ENCODE measurements at places on chromosomes 7 and 10.

GRCh38 chr10:102965311-102965851 is 47.3 kb downstream of the CNNM2 start:
- no peak for DNase-seq

DNA sequence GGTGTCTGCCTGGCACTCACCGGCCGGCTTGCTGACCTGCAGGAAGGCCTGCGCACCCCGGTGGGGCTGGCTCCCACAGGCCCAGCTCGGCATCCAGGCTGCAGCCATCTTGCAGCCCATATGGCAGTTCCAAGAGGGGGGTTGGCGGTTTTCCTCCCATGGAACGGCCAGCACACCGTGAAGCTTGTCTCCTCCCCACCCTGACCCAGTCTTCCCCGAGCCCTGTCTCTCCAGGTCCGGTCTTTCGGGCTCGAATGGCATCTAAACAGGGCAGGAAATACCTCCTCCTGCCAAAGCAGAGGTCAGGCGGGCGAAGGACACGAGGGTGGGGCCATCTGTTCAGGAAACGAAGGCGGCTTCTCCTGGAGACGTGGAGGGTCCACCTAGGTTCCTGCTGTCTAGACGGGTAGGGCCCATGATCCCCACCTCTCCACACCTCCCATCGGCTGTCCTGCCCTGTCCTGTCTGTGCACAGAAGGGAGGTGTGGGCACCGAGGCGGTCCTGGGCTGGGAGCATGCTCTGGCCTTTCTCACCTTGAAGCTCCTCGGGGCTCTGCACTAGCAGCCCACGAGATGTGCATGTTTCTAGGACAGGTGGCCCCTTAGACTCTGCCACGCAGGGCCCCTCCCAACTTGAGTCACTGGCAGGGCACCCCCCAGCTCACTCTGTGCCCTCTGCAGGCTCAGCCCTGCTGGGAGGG is 113.7 kb upstream of the DIP2C start:
- DNase-seq: no peak

DNA sequence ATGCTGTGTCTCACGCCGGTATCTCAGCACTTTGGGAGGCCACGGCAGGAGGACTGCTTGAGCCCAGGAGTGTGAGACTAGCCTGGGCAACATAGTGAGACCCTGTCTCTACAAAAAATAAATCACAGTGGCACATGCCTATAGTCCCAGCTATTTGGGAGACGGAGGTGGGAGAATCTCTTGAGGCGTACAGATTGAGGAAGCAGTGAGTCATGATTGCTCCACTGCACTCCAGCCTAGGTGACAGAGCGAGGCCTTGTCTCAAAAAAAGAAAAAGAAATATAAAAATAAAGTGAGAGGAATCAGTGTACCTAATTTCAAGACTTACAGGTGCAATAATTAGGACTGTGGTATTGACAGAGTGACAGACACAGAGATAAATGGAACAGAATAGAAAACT is 23.9 kb downstream of the SLC25A40 start:
- no peak for DNase-seq

GRCh38 chr10:6979371-6979770 is 399.3 kb upstream of the PRKCQ start:
- DNase-seq: no peak

GRCh38 chr7:38177621-38178003 is 433 bp upstream of the STARD3NL start:
- no peak for DNase-seq

GRCh38 chr7:116663744-116664143 is 8.3 kb upstream of the MET start:
- DNase-seq: no peak

GRCh38 chr10:68403701-68404100 is 3.4 kb downstream of the RUFY2 start:
- DNase-seq: no peak

DNA sequence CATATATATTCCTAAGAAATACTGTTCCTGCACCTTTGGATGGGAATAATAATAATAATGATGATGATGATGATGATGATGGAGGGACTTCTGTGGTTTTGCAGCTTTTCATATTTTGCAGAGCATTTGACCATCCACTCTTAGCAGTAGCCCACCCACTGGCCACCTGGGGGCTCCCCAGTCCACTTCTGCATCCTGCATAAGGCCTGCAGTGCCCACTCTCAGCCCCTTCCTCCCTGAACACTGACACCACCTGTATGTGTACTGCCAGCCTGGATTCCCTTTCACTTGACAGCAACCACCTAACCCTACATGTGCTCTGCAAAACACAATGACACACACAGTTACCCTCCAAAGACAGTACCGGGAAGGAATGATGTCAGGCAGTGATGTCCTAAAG is 131.4 kb downstream of the ADAM12 start:
- DNase-seq: no peak

- no peak for DNase-seq
Observed at GRCh38 chr10:99787782-99788445, 5.5 kb downstream of the ABCC2 start.

- no peak for DNase-seq
Observed at GRCh38 chr7:158108646-158109293, 478.9 kb downstream of the PTPRN2 start.

DNA sequence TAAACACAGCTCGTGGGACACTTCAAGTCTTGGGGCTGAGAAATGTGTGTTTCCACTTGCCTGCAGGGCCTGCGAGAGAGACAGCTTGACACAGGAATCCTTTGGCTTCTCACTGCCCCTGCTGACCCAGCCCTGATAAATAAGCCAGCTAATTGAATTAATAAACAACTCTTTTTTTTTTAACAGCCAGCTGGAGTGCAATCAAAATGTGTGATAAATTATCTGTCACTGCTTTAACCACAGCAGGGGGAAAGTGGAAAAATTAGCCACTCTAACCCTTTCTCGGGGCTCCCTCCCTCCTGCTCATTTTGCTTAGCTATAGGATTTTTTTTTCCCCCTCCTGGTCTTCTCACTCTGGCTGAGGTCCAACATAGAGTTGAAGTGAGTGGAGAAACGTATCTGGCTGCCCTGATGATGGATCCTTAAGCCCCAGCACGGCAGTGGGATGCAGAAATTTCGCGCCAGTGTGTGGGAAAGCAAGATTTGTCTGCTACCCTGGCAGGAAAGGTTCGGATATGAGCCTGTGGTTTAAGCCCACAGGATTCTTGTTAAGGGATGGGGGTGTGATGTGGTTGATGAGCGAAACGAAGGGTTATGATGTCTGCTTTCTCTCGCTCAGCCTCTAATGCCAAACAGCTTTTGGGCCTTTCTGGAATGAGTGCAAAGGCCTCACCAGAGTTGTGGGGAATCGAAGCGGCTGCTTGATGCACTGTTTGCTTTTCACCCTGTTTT is 173.8 kb downstream of the TRIL start:
- DNase-seq: no peak

- no peak for DNase-seq
Observed at GRCh38 chr7:155763122-155763521, 49.1 kb downstream of the SHH start.

- no peak for DNase-seq
Observed at GRCh38 chr10:88922041-88922440, 30.5 kb downstream of the ACTA2 start.

DNA sequence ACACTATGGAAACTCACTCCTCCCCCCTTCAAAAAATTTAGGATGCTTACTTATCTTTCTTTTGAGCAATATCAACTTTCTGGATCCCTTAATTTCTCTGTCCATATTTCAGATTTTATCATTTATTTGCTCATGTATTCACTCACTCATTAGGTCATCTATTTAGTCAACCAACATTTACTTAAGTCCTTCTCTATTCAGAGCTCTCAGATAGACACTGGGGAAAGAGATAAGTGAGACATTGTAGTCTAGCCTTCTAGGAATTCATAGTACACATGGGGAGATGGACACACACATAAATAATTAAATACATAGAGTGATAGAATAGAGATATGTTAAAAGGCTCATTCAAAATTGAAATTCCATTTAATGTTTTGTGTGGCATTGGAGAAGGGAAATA is 9.2 kb downstream of the CPN1 start:
- no peak for DNase-seq

GRCh38 chr10:60537697-60538096 is 148.0 kb upstream of the ANK3 start:
- no peak for DNase-seq

DNA sequence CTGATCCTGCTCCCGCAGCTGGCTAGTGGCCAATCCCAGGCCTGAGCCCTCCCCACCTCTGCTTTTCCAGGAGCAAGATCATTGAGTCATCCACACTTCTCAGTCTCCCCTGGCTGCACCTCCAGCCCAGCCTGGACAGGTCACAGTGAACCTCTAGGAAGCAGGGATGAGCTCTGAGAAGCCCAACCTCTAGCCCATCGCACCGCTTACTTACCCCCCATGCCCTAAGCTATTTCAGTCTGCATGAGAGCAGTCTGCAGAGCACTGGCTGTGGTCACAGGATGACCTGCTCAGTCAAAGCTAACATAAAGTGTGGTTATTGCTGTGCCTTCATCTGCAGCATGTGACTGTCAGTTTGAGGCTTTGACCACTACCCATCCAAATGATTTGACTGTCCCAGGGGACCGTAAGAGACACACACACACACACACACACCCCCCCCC is 129.2 kb downstream of the SORBS1 start:
- DNase-seq: no peak

DNA sequence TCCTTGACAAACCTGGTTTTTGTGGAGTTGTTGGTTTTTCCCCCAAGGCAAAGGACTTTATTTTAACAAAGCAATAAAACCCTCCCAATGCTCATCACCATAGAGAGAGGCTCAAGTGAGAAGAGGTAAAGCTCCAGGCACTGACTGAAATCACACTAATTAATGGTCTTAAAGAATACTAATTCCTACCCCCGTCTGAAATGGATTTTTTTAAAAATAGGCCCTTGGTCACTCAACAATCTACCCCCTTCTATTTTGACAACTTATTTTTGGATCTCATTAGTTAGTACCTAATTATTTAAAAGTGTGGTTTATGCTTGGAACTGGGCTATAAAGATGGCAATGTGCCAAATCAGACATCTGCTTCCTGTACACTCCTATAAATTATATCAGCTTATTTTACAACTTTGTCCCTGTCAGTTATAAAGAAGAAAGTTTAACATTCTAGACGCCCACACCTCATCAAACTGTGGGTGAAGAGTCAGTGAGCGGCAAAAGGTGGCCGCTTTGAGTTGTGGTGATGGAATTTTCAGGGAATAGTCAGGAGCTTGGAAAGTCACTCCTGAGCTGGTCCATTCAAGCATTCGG is 10.6 kb downstream of the GLI3 start:
- DNase-seq: no peak

GRCh38 chr7:130667593-130668257 is 823 bp downstream of the COPG2 start:
- DNase-seq: no peak

- no peak for DNase-seq
Observed at GRCh38 chr10:74156919-74157289, 5.9 kb downstream of the ADK start.

GRCh38 chr7:32476816-32477648 is 13.1 kb downstream of the LSM5 start:
- DNase-seq: no peak

- no peak for DNase-seq
Observed at GRCh38 chr7:5179756-5180155, 10.3 kb upstream of the WIPI2 start.

- DNase-seq: no peak
Observed at GRCh38 chr7:130435311-130435854, 5.4 kb downstream of the CEP41 start.

GRCh38 chr7:55731931-55732330 is 130.6 kb downstream of the SEPTIN14 start:
- no peak for DNase-seq

DNA sequence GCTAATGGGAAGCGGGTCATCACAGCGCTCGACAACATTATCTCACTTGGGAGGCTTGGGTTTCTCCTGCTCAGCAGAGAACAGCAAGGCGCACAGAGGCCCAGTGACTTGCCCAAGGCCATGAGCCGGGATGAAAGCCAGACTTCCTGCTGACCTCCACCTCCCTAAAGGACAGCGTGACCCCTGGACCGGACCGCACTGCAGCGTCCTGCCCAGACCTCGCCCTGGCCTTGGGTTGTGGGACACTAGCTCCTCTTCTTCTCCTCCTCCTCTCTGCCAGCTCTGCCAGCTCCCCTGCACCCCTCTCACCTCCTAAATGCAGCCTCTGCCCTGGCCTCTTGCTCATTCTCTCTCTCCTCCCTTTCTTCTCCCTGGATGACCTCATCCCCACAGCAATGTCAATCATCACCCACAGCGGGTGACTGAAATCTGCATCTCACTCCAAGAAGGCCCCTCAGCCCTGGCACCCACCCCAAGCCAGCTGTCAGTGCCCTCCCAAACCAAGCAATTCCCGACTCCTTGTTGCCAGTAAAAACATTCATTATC is 19.4 kb downstream of the SPOCK2 start:
- DNase-seq: no peak

GRCh38 chr7:129387537-129387936 is 46.7 kb upstream of the STRIP2 start:
- no peak for DNase-seq

DNA sequence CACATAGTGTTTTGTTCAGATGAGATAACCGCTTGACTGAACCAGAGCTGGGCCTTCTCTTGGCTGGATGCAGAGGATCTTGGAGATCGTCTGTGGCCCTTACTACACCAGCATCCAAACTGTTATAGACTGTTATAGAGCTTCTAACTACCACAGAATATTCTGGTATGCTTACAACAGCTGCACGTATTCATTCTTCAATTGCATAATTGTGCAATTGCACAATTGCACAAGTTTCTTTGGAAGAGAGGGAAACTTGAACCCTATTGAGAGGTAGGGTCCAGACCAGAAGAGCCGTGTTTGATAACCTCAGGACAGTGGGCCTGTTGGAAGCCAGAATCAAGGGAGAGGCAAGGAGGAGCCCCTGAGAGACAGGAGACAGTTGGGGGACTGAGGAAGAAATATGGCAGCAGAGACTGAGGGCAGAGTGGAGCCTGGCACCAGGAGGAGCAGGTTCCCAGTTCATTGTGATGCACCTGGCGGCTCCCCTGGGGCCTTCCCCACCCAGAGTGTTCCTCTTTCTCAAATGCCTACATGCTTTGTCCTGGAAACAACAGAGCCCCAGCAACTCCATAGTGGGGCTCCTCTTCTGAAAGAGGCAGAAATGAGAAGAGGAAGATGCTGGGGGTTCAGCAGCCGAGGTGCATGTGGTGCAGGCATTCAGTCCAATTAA is 64.1 kb downstream of the PTPRZ1 start:
- DNase-seq: no peak

GRCh38 chr10:64113792-64114191 is 592.6 kb downstream of the REEP3 start:
- no peak for DNase-seq

GRCh38 chr10:24891823-24892222 is 60.6 kb downstream of the PRTFDC1 start:
- DNase-seq: no peak
